NB4 (cell line): ENCODE measurements at places on chromosomes 3 and 15.

GRCh38 chr3:31456373-31456772, 76.4 kb upstream of the STT3B start:
- peak; percentile 61 for DNase-seq

GRCh38 chr15:43516801-43517353, 531 bp upstream of the MAP1A start:
- DNase-seq: no peak

GRCh38 chr3:147813256-147813655, 404.1 kb downstream of the ZIC1 start:
- no peak for DNase-seq

GRCh38 chr3:39982665-39983357, 173.4 kb downstream of the MYRIP start:
- no peak for DNase-seq

DNA sequence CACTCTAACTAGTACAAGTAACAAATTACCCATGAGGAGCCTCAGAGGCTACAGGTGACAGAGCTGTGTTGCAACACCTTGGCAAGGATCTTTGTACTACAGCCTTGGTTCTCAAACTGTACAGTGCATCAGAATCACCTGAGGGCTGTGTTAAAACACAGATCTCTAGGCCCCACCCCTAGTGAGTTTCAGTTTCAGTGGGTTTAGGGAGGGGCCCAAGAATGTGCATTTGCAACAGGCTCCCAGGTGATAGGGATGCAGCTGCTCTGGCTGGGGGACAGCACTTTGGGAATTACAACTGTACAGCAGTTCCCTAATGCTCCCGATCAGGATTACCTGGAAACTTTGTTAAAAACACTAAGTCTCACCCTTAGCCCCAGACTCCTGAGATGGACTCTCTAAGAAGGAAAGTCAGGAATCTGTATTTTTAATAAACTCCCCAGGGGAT, 66.1 kb upstream of the NR2F2 start:
- DNase-seq: no peak

- DNase-seq: no peak
Observed at GRCh38 chr15:92682741-92683510, 27.4 kb upstream of the FAM174B start.

GRCh38 chr15:40338041-40338657, 2.6 kb downstream of the CCDC9B start:
- peak; percentile 88 for DNase-seq

DNA sequence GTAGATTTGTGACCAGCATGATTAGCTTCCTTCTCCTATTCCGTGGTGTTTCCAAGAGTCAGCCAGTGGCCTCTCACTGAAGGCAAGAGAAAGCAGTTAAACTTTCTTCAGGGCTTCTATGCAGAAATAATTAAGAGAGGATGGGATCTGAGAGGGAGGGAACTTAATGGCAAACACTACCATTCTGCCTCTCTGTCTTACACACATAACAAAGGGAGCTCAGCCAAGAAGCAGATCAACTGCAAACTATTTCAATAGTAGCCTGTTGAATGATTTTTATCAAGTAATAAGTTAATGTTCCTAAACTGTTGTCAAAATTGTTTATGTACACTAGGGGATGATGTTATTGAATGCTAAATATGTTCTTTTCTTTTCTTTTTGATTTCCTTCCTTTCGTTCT, 11.8 kb downstream of the OXSR1 start:
- DNase-seq: no peak

DNA sequence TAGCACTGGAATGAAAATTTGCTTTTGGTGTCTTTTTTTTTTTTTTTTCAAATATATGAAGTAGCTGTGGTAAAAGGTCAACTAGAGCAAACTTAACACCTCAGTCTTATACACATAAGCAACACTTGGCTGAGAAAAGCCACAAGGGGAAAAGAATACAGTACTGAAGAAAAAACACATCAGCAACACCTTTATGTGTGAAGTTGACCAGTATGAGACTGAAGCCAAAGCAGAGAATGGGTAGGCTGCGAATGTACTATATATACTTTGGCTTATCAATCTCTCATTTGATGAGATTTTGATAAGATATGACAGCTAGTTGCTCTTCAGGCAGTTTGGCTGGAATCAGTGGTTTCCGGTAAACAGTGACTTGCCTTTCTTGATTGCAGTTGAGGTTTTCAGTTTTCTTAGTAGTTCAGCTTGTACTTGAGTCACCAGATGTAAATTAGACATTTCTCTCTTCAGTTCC, 22.0 kb upstream of the ZCWPW2 start:
- no peak for DNase-seq

DNA sequence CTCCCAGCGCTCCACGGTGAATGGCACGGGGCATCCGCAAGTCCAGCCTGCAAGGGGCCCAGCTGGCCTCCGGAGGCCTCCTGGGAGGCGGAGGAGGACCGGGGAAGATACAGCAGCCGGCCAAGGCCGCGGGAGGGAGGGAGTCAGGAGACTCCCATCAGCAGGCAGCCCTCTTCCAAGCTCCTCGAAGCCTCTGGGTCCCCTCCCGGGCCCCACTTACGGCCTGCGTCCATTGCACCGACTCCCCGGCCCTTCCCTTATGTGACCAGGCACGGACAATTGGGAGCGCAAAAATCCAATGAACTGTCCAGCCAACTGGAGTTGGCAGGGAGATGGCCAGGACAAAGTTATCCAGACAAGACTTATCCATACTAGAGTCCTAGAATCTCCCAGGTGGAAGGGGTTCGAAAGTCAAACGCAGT, 668 bp downstream of the MFGE8 start:
- DNase-seq: no peak

- DNase-seq: peak; percentile 76
Observed at GRCh38 chr15:93865586-93865985, 365.8 kb upstream of the MCTP2 start.

DNA sequence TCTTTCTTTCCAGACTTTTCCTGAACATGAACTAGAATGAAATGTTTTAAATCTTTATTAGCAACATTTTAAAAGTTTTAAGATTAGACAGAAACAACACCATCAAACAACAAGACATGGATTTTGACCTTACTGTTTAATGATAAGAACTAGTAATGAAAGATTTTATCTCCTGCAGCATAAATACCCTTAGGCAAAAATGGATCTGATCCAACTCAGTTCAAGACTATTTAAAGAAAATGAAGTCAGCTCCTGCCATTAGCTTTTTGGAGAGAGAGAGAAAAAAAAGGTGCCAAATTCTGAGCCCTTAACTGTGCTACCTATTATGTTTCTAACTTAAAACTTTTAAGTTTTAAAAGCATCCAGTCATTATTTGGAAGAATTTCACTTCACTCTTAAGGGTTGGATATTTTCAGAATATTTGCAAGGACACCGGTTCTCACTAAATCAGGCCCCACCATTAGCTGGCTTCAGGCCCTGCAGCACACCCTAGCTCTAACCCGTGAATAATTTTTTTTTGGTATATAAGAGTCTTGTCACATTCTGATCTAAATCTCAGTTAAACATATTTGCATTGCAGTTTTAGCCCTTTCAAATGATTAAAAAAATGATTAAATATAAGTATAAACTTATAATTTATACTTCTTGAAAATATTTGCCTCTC, 60.0 kb downstream of the NR1I2 start:
- no peak for DNase-seq

DNA sequence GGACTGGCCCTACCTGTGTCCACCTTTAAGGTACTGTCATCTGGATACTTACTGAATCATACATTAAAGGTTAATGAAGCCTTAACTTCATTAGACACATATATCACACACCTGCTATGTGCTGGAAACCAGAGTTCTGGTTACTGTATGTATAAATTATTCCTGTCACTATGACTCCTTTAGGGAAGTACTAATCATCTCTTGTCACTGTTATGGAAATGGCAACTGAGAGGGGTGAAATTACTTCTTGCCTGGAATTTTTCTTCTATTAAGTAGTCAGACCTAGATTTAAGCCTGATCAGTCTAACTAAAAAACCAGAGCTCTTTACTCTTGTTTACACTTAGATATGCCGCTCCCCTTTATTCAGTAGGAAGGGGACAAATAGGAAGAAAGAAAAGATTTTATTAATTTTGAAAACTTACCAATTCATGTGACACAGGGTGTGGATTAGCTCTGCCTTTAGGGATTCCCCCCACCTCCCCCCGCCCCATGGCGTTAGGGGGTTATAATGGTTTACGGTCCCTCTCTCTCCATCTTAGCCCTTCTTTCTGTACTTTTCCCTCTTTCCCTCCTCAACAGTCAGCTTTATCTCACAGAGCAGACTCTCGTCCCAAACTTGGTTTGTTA, 152.5 kb downstream of the KLHL25 start:
- DNase-seq: no peak

DNA sequence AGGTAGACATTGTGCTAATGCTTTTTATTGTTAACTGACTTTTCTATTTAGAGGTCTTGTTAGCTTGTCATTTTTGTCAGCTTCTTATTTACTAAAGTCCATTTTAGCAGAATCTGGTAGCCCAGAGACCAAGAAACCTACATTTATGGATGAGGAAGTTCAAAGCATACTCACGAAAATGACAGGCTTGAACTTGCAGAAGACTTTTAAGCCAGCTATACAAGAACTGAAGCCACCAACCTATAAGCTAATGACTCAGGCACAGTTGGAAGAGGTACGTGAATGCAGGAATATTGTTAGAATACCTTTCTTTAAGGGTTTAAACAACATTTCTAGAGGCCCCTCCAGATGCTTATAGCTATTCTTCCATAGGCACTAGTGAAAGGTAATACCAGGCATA, 3.0 kb downstream of the MRPS22 start:
- no peak for DNase-seq

GRCh38 chr3:149455989-149456388, 18.5 kb upstream of the TM4SF4 start:
- DNase-seq: no peak

- no peak for DNase-seq
Observed at GRCh38 chr3:12201813-12202212, 43.1 kb upstream of the TIMP4 start.
